Colonic mucosa (tissue), 4 donors: ENCODE measurements at places on chromosomes 7 and 10.

DNA sequence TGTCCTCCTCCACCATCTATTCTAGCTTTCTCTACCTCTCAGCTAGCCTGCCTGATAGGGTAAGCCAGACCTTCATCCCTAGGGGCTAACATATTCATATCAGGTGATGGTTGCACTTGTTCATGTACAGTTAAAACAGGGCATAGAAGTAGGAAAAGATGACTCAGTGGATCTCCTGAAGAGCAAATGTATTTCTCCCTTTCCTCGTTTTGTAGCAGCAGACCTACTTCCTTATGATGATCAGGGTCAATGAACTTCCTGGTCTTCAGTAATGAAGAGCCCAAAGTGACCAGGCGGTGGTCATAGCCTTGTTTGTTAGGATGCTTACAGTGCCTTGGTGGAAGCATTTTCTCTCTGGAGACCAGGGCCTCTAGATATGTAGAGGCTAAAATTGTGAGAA is 6.3 kb downstream of the LIPJ start:
- no peak for DNase-seq

- DNase-seq, result no peak
Measured at GRCh38 chr7:118006979-118007378, 133.7 kb upstream of the CTTNBP2 start.

DNA sequence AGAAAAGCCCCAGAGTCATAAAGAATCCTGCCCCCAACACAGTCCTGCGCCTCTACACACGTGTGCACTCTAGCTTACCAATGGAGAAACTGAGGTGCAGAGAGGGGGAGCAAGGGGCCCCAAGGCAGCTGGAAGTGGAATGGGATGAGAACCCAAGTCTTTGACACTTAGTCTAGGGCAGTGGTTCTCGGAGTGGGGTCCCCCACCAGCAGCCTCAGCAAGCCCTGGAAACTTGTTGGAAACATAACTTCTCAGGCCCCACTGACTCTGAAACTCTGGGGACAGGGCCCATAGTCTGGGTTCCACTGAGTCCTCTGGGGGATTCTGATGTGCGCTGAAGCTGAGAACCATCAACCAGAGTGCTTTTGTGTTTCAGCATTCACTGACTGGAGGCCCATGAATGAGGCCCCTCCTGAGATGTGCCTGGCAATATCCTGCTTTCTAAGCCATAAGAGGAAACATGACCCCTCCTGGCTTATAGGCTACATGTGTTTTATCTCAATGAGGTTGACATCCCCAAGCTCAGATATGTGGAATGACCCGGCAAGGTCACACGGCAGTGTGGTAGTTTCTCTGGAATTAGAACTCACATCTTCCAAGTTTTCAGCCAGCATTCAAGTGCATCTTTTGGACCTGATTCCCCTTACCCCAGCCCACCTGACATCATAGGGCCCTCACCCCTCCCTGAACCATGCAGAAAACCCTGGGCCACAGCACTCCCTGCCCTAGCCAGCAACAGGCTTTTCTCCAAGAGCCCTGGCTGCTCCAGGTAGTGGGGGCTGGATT is 147.3 kb upstream of the PCBD1 start:
- no peak for DNase-seq

- no peak for DNase-seq
Measured at GRCh38 chr10:118662228-118663035, 67.0 kb upstream of the PRLHR start.

DNA sequence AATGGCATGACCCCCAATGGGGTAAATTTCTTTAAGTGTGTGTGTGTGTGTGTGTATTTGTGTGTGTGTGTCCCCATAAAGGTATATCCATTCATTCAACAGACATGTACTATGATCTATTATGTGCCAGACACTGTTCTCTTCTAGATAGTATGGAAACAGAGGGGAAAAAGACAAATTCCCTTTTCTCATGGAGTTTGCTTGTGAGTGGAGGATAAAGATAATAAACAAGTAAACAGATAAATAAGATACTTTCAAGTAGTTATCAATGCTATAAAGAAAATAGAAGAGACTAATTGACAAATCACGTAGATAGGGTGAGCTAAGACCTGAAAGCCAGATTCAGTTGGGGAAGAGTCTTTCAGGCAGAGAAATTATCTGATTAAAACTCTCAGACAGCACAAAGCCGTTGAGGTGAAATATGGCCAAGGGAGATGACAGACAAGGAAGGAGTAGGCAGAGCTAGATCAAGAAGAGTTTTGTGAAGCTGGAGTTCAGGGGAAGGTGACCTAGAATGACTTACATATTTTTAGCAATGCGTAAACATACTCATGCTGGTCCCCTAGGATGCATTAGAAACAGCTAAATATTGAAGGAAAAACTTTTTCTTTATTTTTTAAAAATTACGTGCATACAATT is 45.2 kb upstream of the DMTF1 start:
- DNase-seq, result no peak

GRCh38 chr7:152336754-152337368 is 98.9 kb downstream of the KMT2C start:
- DNase-seq, result peak; percentile 49

GRCh38 chr7:142803901-142804300 is 33.1 kb downstream of the PRSS2 start:
- DNase-seq, result no peak

DNA sequence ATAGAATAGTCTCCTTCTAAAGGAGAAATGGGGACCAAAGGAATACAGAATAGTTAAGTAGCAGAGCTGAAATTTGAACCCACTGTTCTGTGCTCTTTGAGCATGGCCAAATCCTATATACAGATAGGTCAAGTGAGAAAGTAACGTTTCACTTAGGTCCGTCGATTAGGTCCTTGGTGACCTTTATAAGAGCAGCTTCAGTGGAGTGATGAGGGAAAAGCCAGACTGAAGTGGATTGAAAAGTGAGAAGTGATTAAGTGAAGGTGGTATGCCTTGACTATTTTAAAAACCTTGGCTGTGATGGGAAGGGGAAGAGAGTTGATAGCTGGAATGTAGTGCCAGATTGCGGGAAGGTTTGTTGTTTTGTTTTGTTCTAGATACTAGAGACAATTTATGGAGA is 10.6 kb upstream of the LSMEM1 start:
- DNase-seq, result no peak

GRCh38 chr10:12719365-12719764 is 282.1 kb downstream of the CCDC3 start:
- DNase-seq, result peak; percentile 63

DNA sequence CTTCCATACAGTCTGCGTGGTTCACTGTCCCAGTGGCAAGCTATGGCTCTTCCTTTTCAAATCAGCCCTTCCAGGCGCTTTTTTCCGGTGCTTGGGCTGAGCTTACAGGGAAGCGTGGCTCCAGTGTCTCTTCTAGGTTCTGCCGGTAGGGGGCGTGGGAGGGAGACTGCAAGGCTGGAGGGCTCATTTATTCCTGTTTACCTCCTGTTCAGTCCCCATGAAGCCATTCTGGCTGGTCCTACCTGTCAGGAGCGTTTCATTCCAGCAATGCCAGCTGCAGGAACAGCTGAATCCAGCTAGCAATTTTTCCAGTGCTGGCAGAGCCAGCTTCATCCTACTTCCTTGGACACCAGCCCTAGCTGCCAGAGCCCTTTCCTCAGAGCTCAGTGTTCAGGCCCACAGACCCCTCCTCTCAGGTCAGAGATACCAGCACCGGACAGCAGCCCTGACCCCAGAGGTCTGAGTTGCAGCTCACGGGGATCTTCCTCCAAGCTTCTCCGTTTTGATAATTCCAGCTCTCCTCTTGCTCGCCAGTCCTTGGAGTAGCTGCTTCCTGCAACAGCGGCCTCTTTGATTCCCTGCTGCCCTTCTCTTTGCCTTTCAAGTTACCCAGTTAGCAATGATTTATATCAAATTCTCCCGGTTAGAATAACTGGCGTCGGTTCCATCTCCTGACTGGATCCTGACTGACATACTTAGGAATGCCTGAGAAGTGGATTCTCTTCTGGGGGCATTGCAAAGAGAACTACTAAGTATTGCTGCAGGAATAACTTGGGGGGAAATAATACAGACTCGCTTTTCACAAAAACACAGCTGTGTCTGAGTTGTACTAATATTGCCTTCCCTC is 129.8 kb downstream of the FRMD4A start:
- DNase-seq, result peak; percentile 17

- DNase-seq, result no peak
Measured at GRCh38 chr7:15950299-15950698, 263.8 kb upstream of the MEOX2 start.

DNA sequence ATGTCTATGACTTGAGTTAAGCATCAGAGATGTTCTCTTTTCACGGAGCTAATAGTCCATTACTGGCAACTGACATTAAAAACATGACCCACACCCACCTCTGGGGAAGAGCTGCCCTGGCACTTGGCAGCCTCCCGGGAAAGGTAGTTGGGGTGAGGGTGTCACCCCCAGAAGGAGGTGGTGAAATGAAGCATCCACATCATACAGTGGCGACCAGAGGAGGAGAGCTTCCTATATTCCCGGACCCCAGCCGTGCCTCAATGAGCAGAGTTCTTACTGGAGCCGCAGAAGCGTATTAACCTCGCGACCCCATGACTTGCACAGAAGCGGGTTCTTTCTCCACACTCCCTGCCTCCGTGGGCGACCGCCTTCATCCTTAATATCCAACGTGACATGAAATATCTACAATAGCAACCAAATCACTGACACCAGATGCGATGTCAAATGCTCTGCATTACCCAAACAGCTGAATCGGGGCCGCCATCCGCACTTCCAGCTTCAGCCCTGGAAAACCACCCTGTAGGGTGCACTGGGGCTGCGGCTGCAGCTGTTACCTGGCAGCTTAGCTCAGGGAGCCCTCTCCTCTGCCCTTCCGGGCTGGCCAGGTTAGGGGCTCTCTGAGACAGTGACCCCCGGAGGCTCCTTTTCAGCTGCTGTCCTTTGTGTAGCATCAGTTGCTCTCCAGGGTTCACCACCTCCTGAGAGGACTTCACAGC is 103.1 kb upstream of the PARD3 start:
- no peak for DNase-seq
